ENCODE measurements at places on chromosomes 6 and 20.

DNA sequence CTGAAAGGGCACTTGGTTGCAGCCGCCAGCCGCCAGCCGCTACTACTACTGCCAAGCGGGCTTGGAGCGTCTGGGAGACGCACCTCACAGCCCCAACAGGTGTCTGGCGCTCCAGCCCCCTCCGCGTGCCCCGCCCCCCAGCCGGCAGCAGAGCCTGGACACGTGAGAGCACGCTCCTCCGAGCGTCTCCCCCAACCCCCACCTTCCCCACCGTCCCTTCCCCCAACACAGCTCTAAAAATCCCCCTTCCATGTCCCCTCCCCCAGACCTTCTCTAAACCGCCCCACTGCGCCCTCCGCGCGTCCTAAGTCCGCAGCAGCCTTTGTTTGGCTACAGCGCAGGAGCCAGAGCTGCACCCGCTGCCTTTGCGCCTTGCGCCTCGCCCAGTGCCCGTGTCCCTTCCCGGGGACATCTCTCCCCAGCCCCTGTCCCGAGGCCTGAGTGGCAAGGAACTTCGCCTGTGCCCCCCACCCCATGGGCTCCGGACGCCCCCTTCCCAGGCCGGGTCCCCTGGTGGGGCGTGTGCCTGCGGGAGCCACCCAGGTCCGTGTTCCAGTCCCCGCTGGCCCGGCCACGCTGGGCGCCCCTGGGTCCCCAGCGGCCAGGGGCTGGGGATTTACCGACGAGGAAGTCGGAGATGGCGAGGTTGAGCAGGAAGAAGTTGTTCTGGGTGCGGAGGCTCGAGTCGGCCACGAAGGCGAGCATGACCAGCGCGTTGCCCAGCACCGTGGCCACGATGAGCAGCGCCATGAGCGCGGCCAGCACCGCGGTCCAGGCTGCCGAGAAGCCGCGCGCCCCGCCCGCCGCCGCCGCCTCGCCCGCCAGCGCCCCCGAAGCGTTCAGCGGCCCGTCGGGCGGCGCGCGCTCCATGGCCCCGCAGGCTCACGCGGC is 732 bp downstream of the HRH3 start:
- DNase-seq: peak; percentile 18

DNA sequence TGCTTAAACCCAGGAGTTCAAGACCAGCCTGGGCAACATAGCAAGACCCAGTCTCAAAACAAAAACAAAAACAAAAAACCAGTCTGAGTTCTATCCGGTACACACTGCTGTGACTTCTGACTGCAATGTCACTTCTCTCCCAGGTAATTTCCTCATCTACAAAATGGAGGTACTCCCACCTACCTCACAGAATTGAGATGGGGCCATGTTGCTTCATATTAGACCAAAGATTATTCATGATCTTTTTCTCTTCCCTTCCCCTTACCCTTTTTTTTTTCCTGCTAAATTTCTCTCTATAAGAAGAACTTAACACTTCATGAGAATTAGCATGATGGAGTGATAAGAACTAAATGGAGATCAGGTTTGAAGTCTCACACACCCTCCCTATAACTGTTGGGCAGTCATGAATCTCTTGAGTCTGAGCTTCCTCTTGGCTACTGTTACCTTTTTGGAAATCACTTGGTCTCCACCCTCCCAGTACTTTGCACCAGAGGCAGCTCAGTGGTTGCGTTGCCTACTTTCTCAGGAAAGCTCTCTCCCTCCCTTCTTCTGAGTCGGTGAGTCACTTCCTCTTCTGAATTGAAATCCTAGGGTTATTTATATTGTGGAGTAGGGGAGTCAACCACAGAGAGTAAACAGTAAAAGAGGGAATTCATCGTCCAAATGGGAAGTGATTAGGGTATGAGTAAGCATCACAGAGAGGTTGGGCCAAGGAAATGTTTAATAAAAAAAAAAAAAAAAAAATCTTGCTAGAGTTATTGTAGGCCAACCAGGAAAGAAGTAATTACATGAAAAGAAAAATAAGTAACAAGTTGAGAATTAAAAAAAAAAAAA is 59.9 kb upstream of the MAP7 start:
- peak; percentile 99 for DNase-seq

DNA sequence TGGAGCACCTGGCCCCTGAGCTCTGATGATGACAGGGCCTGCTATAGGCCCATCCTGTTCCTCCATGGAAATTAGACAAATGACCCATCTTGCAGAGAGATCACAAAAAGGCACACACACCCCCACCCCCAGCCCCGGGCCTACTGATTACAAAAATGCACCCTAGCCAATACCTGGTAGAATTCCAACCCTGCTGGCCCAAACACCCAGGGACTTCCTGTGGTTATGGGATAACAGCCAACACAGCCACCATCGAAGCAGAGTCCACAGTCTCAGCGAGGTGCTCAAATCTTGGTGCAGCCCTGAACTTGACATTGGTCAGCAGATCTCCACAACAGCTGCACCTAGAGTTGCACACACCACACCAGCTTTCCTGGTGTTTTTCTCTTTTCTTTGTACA is 17.0 kb downstream of the NCR2 start:
- no peak for DNase-seq

- DNase-seq: no peak
Observed at GRCh38 chr6:90448836-90449235, 138.0 kb downstream of the MAP3K7 start.

GRCh38 chr6:31243508-31243907 is 28.4 kb downstream of the HLA-C start:
- DNase-seq: no peak

DNA sequence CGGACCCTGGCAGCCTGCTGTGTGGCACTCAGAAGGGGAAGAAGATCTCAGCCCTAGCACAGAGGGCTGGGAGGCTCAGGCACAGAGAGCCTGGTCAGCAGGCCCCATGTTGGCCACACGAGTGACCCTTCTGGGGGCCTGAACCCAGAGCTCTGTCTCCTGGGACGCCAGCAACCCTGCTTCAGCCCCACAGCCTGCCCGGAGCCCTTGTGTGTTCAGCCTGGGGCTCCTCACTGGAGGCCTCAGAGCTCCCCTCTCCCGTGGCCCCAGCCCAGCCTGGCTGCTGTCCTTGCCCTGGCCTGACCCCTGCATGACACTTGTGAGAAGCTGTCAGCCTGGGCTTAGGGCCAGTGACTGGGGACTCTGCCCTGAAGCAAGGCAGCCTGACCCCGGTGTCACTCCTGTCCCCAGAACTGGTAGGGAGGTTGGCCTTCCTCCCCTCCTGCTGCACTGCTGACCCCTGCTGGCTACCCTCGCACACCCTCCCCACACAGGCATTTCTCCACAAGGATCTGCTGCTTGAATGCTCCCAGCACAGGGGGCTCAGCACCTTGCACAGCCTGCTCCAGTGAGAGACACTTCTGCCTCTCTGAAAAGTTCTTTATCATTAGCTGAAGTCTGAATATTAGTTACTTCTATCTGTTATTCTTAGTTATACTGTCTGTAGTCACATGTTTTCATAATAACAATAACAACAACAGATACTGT is 15.4 kb upstream of the IP6K3 start:
- peak; percentile 70 for DNase-seq

- DNase-seq: no peak
Observed at GRCh38 chr20:22574545-22575086, 9.8 kb downstream of the FOXA2 start.

- DNase-seq: peak; percentile 97
Observed at GRCh38 chr6:156953479-156954146, 176.4 kb downstream of the ARID1B start.

GRCh38 chr20:46985671-46986070 is 91.0 kb downstream of the EYA2 start:
- no peak for DNase-seq

GRCh38 chr6:147141711-147142308 is 62.4 kb upstream of the STXBP5 start:
- DNase-seq: peak; percentile 53

- no peak for DNase-seq
Observed at GRCh38 chr6:118722829-118723813, 71.7 kb upstream of the CEP85L start.

- DNase-seq: no peak
Observed at GRCh38 chr6:132684272-132684671, 25.3 kb upstream of the TAAR1 start.

GRCh38 chr20:44137266-44137801 is 49.7 kb downstream of the JPH2 start:
- peak; percentile 51 for DNase-seq

DNA sequence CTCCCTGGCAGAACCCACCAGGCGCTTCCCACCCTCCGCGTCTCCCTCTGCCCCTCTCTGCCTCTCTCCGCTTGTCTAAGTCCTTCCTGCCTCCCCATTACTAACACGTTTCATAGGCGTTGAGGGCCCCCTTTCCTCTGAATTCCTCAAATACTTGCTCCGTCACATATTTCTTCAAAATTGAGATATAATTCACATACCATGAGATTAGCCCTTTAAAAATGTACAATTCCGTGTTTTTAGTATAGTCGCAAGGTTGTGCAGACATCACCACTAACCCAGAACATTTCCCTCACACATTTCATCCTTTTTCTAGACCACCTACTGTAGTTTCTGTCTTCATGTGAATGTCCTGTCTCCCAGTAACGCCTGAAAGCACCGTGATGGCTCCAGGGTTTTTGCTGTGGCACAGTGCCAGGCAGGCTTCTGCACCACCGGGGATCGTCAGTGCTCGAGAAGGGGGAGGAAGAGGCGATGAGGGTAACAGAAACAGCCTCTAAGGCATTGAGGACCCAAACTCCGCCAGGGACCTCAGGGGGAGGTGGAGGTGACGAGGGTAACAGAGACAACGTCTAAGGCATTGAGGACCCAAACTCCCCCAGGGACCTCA is 141.9 kb upstream of the SNX9 start:
- no peak for DNase-seq

DNA sequence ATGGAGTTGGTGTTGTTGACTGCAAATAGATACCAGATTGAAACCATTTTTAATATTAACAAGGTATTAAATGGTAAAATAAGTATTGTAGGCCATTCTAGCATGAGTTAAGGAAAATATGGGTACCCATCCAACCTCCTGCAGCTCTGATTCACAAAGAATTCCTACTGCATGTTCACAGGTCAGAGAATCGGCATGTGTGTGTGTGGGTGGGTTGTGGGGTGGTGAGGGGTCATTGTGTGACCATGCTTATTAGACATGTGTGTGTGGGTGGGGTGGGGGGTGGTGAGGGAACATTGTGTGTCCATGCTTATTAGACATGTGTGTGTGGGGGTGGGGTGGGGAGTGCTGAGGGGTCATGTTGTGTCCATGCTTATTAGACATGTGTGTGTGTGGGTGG is 3.2 kb downstream of the IYD start:
- peak; percentile 38 for DNase-seq

DNA sequence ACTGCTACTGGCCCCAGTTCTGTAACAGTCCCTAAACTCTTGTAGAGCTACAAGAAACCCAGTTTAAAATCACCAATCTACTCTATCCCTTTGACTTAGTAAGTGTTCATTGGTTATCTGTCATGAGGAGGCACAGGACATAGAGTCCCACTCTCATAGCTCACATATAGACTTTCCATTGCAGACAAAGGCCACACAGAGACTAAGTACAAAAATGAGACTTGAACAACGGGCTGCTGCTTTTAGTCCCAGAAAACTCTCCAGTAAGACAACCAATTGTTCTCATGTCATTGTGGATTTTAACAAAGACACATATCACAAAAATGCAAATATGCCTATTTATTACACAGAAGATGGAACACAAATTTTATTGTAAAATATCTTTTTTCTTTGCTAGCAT is 197.4 kb downstream of the PTPRK start:
- no peak for DNase-seq

DNA sequence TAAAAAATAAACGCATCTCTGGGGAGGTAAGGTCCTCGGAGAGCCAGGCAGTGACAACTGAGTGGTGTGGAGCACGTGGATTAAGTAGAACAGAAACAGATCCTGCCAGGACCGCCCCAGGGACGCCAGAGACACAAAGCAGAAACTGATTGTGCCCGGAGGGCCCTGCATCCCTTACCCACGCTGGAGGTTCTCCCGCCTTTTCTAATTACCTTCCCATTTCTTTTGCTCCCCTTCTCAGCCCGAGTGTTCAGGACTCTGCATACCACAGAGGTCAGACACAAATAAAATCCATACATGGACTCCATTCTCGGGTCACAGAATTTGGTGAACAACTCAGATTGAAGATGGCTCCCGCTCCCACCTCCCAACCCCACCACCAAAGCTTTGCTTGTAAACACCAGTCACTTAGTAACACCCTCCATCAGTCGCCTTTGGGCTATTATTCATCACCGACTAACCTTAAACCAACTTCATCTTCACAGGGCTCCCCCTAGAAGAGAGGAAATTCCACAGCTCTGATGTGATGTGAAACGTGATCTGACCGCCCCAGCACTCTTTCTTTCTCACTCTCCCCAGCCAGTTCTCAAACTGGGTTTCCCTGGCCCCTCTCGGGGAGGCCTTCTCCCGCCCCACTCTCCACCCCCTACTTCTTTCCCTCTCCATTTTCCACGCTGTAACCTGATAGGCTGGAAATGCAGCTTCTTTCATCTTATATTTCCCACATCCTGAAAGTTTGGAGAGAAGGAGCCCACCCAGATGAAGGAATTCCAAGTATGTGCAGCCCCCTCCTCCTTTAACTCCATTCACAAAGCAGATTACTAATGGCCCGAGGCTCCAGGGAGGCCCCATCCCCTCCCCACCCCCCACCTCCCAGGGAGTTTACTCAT is 32.5 kb upstream of the PIM1 start:
- peak; percentile 99 for DNase-seq

GRCh38 chr20:63980806-63981728 is at the start of gene PRPF6:
TSS of gene PRPF6 (plus strand) at chr20:63981132. CDS start at chr20:63981246, 114 bp downstream.
- DNase-seq: peak; percentile 96

DNA sequence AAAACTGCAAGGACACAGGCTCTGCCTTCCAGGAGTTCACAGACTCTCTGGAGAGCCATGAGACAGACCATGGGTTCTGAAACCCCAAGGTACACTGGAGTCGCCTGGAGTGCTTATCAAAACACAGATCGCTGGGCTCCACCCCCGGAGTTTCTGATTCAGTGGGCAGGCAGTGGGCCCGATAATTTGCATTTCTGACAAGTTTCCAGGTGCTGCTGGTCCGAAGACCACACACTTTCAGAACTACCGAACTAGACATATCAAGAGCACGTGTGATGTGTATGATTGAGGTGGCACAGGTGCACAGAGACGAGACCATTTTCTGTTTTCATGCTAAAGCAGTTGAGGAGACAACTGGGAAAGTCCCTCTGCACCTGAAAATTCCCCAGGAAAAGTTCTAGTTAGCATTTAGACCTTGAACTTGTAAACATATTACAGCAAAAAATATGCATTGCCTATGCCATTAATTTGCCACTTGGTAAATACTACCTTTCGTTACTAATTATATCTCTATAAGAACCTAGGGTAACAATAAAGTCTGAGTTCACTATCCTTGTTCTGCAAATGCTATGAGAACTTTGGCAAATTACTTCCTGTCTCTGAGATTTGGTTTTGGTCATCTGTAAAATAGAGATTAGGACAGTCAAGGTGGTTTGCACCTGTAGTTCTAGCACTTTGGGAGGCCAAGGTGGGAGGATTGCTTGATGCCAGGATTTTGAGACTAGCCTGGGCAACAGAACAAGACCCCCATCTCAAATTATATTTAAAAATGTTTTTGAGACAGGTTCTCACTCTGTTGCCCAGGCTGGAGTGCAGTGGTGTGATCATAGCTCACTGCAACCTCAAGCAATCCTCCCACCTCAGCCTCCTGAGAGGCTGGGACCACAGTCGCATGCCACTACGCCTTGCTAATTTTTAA is 14.3 kb upstream of the PIM1 start:
- DNase-seq: no peak

Data from cardiac fibroblast (primary cell).